HCT116 (cell line): ENCODE measurements at places on chromosomes 11 and 22. TPM values are rescaled to one million over a fixed set of nuclear protein-coding genes. Genes with fewer than 3 reads are reported as not detected.

Gene HPX
- 4.6 TPM for total RNA-seq

Gene RPL3
- 2,966 TPM for total RNA-seq

DNA sequence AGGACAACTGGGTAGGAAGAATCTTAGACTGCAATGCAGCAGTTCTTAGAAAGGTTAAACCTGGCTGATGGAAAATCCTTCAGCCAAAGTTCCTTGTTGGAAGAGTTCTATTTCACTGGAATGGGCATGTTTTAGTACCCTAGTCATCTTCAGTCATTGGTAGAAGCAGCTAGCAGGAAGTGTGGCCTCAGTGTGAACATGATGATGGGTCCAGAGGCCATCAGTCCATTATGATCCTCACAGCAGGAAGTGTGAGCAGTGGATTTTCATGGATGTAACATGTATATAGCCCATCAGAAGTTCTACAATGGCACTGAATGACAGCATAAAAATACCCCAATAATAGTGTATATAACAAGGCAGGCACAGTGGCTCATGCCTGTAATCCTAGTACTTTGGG, 35.9 kb upstream of the PDE3B start:
- H3K27ac ChIP-seq, result no peak overlapping the region
- H3K4me3 ChIP-seq, result no peak overlapping the region
- H3K36me3 ChIP-seq, result no peaks in the 10 kb centered on the region
- no peaks in the 10 kb centered on the region for H3K27me3 ChIP-seq

DNA sequence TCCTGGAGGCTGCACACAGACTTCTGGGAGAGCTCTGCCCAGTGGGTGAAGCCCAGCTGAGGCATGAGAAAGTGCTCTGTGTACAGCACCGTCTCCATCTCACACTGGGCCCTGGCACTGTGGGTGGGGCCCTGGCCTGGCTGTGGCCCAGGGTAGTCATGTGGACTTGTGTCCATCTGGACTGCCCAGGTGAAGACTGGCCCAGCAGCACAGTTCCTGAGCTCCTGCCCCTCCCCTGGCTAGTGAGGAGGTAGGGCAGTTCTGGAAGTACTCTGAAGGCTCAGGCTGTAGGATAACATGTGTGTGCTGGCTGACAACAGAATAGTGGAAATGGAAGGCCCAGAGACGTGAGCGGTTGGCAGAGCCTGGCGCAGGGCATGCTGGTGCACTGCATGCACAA, 35.4 kb downstream of the RSPH14 start:
- H3K27ac ChIP-seq, result no peak overlapping the region
- no peaks in the 10 kb centered on the region for H3K4me1 ChIP-seq
- no peak for DNase-seq
- H3K4me3 ChIP-seq, result no peak overlapping the region
